ENCODE measurements at places on chromosomes 11 and 22.
A peak's percentile ranks its signal among the peaks of the same experiment; 100 is the strongest.

DNA sequence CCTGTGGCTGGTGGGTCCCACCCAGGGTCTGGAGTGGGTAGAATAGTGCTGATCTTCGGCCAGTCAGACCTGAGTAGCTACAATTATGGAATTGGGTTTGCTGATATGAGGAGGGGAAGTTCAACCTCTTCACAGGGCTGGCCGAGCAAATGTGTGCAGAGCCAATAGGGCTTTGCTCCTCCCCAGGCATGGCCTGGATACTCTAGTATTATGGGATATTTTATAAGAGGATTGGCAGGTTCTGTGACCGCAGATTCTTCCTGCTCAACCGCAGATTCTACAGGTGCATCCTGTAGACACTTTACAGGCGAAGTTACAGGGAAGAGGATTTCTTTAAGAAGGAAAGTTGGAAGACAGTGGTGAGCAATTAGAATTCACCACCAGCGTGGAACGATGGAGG lies 44.3 kb downstream of the TBC1D22A start:
- no peak for DNase-seq

GRCh38 chr11:95304777-95305176 lies 73.8 kb upstream of the SESN3 start:
- DNase-seq: no peak

DNA sequence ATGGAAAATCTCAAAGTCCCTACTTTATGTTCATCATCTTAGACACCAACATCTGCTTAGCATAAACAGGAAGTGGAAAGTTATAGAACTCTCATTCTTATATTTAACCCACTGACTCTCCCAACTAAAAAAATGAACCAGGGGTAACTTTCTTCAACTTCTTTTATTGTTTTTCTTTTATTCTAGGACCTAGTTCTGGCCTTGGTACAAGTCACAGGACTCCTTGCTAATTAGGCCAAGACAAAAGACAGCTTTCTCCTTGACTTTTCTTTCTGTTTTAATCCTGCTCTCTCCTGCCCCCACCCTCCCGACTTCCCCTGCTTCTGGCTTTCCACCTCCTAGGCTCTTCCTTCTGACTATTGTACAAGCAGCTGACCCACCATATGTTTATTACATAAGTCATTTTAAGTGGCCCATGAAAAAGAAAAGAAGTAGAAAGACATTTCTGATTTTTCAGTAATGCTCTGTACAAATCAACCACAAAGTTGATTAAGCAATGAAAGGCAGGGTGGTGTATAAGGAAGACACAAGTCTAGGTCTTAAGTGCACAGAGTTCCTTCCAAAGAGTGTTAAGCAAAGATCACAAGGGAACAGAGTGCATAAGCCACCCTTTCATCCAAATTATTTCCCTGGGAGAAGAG lies 18.3 kb downstream of the JAML start:
- DNase-seq: no peak

GRCh38 chr22:30276039-30276438 lies 9.4 kb upstream of the OSM start:
- DNase-seq: no peak

DNA sequence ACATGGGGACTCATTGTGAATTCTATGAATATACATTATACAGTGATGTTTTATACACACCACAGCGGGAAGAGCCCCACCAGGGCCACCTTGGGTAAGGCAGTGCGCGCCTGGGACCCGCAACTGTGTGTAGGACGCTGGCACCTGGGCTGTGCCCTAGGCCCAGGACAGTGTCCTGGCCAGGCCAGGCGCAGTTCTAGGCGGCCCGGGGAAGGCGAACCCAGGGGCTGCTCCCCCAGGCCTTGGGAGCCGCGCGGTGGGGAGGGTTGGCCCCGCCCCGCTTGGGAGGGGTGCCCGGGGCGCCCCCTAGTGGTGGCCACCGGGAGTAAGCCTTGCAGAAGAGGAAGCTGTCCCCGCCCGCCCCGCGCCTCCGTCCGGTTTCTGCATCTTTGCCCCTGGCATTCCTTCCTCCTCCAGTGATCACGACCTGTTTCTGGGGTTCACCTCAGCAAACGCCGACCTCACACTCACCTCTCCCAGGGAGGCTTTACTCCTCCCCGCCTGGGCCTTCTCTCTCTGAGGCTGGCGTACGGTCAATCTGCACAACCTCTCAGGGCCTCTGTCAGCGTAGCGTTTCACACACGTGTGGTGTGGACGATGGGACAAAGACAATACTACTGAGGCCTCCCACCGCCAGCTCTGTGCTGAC lies 9.5 kb upstream of the EHD1 start:
- DNase-seq: peak; percentile 58

- DNase-seq: no peak
These were observed 43.1 kb upstream of the DEUP1 start for GRCh38 chr11:93287434-93287833.

DNA sequence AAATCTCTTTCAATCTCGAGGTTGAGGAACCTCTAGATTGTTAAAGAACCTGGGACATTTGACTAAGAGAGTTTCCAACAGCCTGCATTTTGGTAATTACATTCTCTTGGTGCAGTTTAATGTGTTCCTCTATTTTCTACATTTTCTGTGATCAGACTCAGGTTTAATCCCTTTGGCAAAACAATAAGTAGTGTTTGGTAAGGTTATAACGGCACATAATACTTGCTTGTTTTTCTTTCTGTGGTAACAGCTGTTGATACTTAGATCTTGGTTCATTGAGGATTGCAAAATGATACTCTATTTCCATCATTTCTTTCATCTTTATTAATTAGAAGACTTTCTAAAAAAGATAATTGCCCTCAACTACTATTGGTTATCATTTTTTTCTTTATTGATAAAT lies 271.3 kb downstream of the SBF2 start:
- no peak for DNase-seq

GRCh38 chr11:113736323-113736722 lies 30.2 kb upstream of the TMPRSS5 start:
- DNase-seq: peak; percentile 13

DNA sequence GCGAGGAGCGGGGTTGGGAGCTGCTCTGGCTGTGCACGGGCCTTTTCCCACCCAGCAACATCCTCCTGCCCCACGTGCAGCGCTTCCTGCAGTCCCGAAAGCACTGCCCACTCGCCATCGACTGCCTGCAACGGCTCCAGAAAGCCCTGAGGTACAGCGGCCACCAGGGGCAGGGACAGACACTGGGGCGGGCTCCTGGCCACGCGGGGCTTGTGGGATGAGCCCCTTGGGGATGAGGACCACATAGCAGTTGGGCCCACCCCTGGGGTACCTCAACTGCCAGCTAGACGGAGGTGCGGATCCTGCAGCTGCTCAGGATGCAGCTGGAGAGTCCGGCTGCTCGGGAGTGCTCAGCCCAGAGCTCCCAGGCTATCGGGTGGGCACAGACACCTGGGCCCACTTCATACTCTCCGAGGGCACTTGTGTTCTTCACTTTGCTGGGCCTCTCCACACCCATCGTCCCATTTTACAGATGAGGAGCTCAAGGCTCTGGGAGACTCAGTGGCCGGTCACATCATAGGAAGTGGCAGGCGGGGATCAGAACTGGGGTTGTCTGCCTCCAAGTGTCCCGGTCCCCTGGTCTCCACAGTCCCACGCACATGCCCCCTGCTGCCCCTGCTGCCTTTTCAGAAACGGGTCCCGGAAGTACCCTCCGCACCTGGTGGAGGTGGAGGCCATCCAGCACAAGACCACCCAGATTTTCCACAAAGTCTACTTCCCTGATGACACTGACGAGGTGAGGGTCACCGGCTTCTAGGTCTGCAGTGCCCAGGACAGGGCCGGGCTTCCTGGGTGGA lies 77.6 kb downstream of the MYO7A start:
- no peak for DNase-seq

GRCh38 chr11:112085822-112086421 lies 634 bp downstream of the TIMM8B start:
- no peak for DNase-seq

DNA sequence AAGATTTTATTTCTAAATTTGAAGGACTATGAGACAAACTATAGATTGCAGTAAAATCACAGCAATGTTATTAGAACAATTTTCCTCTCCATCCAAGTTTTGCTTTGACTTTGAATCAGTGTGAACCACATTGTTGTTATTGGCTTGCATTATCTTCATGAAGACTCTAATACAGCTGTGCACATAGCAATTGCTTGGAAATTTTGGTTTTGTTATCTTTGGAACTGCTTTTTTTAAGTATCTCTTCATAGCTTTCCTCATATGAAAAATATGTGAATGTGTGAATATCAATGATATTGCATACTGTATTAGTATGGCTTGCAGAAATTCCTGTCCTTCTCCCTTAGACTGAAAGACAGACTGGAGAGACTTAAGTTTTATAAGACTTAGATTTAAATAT lies 666.6 kb downstream of the LUZP2 start:
- peak; percentile 45 for DNase-seq

DNA sequence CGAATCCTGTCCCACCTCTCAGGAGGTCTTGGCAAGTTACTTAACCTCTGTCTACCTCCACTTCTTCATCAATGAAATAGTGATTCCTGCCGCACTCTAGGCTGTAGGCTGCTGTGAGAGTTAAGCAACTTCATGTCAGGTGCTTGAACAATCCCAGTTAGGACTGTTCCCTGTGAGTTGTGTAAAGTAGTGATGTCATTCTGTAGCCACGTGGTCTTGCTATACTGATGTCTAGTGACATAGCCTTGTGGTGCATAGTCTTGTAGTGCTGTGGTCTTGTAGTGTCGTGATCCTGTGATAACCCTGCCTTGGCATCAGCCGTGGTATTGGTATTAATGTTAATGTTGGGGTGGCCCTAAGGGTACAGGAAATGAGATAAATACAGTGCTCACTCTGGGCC lies 30.3 kb upstream of the PRR5 start:
- DNase-seq: peak; percentile 21

DNA sequence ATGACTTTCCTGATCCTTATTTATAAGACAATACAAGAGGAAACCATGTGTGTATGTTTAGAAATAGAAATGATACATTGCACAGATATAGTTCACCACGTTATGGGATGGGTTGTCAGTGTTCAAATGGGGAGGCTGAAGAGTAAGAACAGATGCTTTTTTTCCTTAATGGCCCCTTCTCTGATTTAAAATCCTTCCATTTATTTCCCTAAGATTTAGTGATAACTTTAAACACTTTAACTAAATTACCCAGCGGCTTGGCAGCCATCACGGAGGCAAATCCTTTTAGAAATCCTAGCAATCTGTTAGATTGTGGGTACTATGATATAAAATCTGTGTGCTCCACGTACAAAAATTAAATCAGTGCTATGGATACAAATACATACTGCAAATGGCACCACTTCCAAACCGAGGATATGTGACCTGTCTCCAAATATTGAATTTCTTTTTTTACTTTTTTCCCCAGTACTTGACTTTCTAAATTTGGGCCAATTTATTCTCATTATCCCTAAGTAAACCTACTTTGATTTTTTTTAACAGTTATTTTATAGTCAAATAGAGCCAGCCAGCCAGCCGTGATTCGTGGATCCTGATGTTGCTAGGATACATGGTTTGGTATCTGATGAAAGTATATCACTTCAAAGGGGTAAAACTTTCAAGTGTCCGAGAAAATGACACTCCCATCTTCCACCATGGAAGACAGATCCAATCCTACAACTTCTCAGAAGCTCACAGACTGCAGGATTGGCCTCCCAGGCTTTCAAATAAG lies 46.1 kb downstream of the BDNF start:
- DNase-seq: no peak

- no peak for DNase-seq
These were observed 79.9 kb upstream of the SYT13 start for GRCh38 chr11:45365961-45366618.

- peak; percentile 45 for DNase-seq
These were observed 271.8 kb upstream of the MTNR1B start for GRCh38 chr11:92697461-92698312.

DNA sequence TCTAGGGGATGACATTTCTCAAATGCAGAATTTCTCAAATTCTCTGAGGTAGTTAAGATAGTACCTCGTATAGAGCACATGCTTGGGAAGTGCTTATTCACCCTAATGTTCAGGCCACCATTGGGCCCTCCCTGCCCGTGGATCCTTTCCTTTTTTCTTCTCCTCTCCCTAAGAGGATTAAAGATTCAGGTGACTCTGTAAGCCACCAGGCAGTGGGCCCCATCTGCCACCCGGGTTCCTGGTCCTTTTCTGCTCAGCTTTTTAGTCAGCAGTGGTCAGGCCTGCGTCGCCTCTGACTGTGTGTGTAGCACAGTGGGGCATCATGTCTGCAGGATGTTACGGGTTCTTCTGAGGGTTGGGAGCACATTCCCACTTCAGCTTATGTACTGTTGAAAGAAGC lies 7.2 kb downstream of the CEP164 start:
- no peak for DNase-seq

GRCh38 chr22:49785841-49786471 lies 41.7 kb downstream of the BRD1 start:
- no peak for DNase-seq

DNA sequence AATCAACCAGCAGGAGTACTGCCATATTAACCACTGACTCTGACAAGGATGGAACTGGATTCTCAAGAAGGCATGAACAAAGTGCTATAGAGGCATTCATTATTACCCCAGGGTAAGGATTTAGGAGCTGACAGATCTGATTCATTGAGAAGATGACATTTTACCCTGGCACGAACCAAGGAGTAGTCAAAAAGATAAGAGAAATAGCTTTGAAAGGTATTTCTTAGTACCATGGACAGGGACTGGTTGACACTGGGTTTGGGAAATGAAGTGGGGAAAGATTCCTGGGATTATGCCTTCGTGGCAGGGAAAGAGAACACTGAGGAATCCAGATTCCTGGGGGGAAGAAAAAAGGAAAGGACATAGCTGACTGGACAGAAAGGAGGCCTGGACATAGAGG lies 5.1 kb upstream of the SAAL1 start:
- no peak for DNase-seq

DNA sequence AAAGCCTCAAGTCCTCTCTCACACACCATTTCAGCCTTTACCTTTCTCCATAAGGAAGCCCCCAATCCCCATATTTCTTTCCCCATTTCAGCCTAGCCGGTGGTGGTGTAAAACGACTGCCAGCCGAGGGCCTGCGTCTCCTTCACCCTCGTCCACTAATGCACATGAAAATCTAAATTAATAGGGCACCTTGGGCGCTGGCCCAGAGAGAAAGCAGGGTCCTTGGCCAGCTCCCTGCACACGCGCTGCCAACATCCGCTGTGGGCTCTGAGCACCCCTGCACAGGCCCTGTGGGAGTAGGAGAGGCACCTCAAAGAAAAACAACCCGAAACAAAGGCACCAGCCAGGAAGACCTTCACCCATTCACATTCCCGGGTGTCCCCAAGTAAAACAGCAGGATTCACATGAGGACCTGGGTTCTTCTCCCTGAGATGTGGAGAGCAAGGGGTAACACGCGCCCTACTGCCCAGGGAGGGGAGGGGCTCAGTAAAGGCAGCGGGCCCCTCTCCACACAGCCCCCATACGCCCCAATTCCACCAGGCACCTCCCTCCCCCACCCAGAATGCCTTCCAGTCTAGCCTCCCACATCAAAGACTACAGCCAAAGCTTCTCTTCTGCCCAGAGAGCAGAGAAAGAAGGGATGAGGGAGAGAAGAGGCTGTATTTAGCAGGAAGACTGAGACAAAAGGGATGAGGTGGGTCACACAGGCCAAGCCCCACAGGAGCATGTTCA lies 79.0 kb downstream of the MICAL3 start:
- DNase-seq: no peak

- DNase-seq: no peak
These were observed 9.6 kb upstream of the PDE2A start for GRCh38 chr11:72683782-72684200.
